Posterior vena cava (tissue), 2 donors: ENCODE measurements at places on chromosomes 4 and X. TPM values are rescaled to one million over a fixed set of nuclear protein-coding genes. Genes with fewer than 3 reads are reported as not detected.

Gene GK
- total RNA-seq: 3.6 TPM

Gene ZNF185
- 7.9 TPM for total RNA-seq

Gene FAM47E
- 1.4 TPM for total RNA-seq

Gene POLN
- total RNA-seq: 2.0 TPM

Gene VCX2
- total RNA-seq: not detected

Gene RBM46
- total RNA-seq: not detected

Gene PHEX
- total RNA-seq: 0.56 TPM

Gene MTTP
- not detected for total RNA-seq

Gene PF4V1
- not detected for total RNA-seq

Gene UCP1
- not detected for total RNA-seq

Gene HPGDS
- 7.5 TPM for total RNA-seq
